ENCODE measurements at places on chromosomes 4 and X.

DNA sequence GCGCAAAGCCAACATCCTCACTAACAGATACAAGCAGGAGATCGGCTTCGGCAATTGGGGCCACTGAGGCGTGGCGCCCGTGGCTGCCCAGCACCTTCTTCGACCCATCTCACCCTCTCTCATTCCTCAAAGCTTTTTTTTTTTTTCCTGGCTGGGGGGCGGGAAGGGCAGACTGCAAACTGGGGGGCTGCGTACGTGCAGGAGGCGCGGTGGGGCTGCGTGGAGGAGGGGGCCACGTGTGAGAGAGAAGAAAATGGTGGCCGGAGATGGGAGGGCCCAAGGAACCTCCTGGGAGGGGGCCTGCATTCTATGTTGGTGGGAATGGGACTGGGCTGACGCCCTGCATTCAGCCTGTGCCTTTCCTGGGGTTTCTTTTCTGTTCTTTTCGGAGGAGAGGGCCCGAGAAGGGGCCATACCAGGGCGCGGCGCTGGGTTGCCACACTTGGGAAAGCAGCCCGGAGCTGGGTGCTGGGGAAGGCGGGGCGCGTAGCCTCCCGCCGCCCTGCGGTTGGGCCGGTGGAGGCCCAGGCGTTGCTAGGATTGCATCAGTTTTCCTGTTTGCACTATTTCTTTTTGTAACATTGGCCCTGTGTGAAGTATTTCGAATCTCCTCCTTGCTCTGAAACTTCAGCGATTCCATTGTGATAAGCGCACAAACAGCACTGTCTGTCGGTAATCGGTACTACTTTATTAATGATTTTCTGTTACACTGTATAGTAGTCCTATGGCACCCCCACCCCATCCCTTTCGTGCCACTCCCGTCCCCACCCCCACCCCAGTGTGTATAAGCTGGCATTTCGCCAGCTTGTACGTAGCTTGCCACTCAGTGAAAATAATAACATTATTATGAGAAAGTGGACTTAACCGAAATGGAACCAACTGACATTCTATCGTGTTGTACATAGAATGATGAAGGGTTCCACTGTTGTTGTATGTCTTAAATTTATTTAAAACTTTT is 4.5 kb downstream of the MID1IP1 start:
- peak; percentile 60 for DNase-seq

DNA sequence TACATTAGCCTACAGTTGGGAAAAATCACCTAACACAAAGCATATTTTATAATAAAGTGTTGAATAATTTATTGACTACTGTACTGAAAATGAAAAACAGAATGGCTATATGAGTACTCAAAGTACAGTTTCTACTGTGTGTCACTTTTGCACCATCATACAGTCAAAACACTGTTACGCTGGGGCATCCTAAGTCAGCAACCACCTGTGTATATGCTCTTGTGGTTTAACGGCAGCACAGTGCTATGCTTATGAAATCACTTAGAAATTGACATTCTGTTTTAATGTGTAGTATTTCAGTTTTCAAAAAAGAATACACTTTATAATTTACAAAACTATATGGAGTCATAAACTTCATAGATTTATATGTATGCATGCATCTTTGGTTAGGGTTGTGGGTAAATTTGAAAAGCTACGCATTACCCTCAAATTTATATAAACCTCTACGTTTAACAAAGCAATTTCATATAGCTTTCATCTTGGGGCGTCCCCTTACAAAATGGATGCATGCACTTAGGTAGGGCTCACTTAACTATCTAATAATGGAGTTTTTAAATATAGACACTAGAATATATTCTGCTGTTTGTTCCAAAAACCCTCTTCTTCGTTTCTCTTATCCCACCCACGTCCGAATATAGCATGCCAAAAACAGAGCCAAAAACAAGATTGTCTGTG is 690 bp upstream of the NEIL3 start:
- no peak for DNase-seq

DNA sequence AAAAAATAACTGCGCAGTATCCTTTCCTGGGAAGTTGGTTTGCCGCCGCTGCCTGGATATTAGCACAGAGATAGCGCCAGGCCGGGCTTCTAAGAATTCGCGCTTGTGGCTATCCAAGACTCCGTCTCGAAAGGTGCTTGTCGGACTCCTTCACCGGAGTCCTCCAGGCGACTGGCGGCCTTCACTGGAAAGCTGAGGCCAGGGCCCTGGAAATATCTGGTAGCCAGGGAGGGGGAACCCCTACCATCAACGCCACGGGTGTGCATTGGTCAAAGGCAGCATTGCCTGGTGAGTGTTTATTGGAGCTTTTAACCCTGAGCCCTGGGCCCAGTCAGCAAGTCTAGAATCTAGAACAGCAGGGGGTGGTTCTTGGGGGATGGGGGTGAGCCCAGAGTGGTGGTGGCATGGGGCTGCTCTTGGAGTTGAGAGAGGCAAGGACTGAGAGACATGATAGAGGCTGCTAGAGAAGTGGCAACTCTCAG is 577 bp upstream of the PIM2 start:
- DNase-seq = no peak

DNA sequence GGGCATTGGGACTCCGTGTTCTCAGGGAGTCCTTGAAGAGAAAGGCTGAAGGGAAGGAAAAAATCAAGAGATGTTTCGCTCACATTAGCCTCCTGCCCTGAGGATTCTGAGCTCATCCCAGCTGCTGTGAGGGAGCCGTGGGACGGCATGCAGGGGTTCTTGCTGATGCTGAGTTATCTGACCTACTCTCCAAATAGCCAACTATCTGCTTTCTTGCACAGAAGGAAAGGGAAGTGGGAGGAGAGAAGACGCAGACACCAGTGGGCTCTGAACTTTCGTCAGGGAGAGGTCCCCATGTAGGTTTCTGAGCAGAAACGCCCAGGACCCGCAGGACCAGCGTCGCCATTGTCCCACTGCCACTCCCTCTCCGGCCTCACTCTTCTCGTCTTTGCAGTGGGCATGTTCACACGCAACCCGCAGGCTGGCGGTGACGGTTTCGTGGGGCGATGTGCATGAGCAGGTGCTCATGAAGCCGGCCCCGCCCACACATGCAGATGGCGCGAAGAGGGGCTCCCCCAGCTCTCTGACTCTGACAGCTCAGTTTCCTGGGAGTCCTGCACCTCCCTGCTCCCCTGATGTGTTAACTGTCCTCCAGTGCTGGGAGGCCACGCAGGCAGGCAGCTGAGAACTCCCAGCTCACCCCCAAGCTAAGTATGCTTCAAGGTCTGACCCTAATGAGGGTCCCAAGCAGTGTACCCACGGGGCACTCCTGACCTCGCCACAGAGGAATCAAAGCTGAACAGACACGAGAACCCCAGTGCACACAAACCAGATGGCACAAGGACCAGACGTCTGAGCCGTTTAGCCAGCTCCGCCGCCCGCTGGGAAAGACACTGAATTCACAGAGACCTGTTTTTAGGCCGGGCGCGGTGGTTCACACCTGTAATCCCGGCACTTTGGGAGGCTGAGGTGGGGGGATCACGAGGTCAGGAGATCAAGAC is 13.6 kb upstream of the ABLIM2 start:
- DNase-seq = no peak

DNA sequence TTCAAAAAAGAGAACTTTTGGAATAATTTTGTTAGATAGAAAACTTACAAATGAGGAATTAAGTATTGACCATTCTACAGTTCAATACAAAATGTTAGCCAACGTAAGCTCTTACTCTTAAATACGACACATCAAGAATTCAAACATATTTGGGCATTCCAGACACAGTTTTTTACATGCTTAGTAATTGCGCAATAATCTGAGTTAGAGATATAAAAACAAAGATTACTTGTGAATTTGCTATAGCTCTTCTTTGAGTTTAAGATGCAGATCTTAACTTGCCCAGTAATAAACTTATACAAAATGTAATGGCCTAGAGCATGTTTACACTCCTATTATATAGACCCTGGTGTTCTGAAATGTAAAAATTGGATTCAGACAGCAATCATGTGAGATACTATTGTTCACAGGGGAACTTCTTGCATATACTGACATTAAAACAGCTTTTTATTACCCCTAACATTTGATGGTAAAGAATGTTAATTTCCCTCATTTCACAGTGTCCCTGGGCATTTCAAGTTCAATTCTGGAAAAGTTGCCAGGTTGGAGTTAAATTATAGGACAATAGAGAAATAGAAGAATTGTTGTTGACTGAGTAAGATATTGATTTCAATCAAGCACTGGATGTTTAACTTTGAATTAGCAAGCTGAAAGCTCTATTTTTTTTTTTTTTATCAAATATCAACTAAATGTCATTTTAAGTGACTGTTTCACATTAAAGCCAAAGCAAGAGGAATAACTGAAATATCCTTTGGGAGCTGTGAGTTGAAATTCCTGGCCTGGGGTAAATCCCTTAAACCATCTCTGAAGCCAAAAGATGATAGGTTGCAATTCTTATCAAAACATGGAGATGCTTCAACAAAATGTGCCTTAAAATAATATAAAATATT is 910 bp downstream of the HPGDS start:
- DNase-seq = no peak

- DNase-seq = peak; percentile 32
These were observed 752 bp upstream of the FGF5 start for GRCh38 chr4:80265571-80266252.

- DNase-seq = no peak
These were observed 55.0 kb downstream of the BEX3 start for GRCh38 chrX:103431316-103431715.

Measured in urothelium cell line (cell line).